Dermis blood vessel endothelial cell (primary cell): ENCODE measurements at places on chromosomes 5 and 9. TPM values are rescaled to one million over a fixed set of nuclear protein-coding genes. Genes with fewer than 3 reads are reported as not detected.

The PCDHGA12 gene
- 4.1 and 4.6 TPM in 2 replicates for total RNA-seq

The PTGES2 gene
- 52.8 and 87.3 TPM in 2 replicates for total RNA-seq

The FBXL7 gene
- 15.5 and 23.1 TPM in 2 replicates for total RNA-seq

The C5orf63 gene
- total RNA-seq = 1.5 and 1.9 TPM in 2 replicates

The ENTREP1 gene
- total RNA-seq = 6.6 and 8.0 TPM in 2 replicates

- DNase-seq = no peak
Observed at GRCh38 chr9:135606885-135607259, 32.5 kb downstream of the GLT6D1 start.

- DNase-seq = no peak
Observed at GRCh38 chr9:126723807-126724172, 81.0 kb upstream of the ZBTB43 start.

GRCh38 chr5:118789366-118789765 is 199.0 kb downstream of the DTWD2 start:
- no peak for DNase-seq

DNA sequence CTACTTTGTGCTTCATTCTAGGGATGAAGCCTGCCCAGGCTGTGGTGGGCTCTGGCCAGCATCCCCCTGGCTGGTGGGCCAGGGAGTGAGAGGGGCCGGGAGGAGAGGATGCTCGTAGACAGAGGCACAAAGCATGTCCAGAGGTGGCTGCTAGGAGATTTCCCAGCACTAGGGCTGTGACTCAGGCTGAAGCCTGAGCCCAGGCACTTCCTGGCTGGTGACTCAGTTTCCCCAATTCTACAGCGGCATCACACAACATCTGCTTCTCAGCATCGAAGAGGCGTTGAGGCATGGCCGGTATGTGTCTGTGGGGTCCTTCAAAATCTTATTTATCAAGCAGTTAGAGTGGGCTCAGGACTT is 55.6 kb downstream of the DUSP1 start:
- DNase-seq = peak; percentile 52

- no peak for DNase-seq
Observed at GRCh38 chr5:68032216-68032762, 183.3 kb upstream of the PIK3R1 start.

- DNase-seq = no peak
Observed at GRCh38 chr9:10050016-10050415, 562.8 kb downstream of the PTPRD start.

DNA sequence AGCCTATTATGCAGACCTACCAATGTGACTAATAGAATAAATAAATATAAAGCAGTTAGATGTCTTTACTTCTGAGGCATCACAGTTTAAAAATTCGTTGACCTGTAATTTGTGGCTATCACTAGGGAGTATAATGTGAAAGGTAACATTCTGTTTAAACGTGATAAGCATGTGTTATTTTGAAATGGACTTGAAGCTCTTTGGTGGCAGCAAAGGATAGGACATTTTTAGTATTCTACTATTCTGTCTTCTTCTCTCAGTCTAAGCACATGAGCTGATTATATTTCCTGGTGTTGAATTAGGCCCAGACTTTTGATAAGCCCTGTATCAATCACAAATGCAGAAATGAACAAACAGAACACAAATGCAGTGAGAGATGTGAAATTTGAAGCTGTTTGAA is 974.0 kb upstream of the CDH10 start:
- no peak for DNase-seq

GRCh38 chr5:180596668-180597231 is 5.5 kb upstream of the SCGB3A1 start:
- DNase-seq = no peak

DNA sequence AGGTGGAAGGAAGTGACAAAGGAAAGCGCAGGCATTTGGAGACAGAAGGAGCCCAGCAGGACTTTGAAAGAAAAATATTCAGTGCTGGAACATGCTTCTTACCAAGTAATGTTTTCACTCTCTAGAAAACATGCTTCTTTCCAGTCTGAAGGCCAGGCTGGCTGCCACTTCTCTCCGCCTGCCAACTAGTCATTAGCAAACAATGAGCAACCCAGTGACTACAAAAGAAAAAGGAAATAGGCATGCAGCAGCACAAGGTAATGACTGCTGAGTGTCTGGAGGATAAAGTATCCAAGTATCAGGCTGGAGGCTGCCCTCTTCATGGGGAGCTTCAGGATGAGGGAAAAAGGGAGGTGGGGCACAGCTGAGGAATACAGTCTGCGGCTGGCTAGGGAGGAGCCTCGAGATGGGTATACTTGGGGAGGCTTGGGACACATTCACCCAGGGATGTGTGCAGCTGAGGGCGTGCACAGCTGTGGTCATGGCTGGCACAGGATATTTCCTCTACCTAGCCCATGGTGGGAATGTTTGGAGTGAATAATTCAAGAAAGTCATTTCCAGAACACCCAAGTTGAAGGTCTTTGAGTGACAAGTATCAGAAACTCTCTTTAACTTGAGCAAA is 161.5 kb upstream of the KIF2A start:
- DNase-seq = peak; percentile 45

DNA sequence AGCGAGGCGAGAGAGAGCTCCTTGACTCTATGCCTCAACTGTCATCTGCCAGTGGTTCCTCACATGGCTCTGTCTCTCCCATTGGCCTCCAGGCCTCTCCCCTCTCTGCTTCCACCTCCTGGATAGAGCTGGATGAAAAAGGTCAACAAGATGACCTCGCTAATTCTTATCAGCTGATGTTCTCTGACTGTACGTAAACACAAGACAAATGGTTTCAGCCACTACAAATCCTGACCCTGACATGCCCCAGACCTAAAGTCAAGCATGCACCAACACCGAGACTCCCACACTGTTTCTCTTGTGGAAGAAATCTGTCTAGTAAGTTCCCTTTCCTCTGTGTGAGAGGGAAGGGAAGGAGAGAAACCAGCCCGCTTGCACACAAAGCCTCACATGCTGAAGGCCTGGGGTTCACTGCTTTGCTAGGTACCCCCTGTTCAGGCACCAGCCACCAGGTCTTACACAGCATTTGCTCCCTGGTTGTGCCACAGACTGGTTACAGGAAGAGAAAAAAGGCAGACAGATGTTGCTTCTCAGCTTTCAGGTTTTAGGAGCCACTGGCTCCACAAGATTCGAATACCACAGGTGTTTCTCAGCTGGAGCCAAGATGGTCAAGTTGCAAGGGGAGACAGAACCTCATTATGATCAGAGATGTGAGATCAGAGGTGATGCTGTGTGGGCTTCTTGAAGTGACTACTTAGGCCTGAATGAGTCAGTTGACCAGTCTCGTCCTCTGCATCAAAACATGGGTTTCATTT is 592.5 kb downstream of the CCDC171 start:
- no peak for DNase-seq

GRCh38 chr9:38284588-38285051 is 107.9 kb upstream of the ALDH1B1 start:
- no peak for DNase-seq

DNA sequence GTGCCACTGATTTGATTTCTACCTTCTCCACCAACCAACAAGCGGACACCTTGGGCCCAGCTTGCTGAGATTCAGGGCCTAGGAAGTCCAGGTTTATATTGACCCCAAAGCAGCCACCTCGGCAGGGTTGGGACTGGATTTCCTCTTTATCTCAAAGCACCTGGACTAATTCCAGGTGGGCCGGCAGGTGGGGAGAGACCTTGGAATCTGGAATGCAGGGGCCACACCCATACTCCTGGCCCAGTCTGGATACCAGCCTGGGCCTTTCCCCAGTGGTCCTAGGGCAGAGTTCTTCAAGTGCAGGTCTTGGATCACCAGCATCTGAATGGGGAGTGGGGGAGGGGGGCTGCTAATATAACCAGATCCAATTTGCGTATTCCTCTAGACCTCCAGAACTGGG is 93.1 kb downstream of the PCDH1 start:
- no peak for DNase-seq

DNA sequence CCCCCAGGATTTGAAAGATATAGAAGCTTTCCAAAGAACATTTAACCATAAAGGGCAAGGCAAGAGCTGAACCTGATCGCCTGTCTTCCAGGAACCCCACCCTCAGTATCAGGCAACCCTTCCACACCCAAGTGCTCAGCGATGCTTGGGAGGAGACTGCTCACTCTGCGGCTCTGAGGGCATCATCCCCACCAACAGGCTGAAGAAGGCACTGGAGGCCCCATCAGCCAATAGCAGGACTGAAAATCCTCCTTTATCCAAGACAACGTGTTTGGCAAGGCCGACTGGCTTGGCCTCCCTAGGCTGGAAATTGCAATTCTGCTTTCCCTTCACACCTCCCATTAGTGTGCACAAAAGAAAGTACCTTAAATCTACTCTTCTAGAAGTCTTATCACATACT is 1.4 kb upstream of the PPP2CA start:
- no peak for DNase-seq

DNA sequence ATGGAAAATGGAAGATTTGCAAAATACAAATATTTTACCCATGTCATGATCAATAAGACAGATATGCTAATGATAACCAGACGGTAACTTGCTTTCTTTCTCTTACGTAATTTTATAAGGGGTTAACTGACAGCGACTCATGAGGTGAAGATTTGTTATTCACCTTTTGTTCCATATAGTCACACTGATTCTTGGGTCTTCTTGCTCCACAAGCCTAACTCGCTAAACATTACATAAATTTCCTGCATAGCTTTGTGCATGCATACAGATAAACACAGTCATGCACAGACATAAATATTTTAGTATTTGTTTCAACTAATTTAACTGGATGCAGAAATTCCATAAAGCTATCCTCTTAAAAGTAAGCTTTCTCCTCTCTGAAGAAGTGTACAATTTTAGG is 225.9 kb downstream of the VPS13A start:
- no peak for DNase-seq

- DNase-seq = no peak
Observed at GRCh38 chr5:85453026-85453349, 1068.3 kb upstream of the EDIL3 start.

GRCh38 chr9:94443032-94443722 is 111.7 kb upstream of the PCAT7 start:
- DNase-seq = no peak

GRCh38 chr9:114991861-114992260 is 61.5 kb upstream of the TNFSF8 start:
- DNase-seq = no peak

- peak; percentile 20 for DNase-seq
Observed at GRCh38 chr5:95973793-95974325, 12.2 kb upstream of the ELL2 start.
